CD4-positive, alpha-beta T cell treated with Interleukin-12 subunit alpha and Interleukin-12 subunit beta, for 1 hour (primary cell): ENCODE measurements at places on chromosomes 13 and 19.

DNA sequence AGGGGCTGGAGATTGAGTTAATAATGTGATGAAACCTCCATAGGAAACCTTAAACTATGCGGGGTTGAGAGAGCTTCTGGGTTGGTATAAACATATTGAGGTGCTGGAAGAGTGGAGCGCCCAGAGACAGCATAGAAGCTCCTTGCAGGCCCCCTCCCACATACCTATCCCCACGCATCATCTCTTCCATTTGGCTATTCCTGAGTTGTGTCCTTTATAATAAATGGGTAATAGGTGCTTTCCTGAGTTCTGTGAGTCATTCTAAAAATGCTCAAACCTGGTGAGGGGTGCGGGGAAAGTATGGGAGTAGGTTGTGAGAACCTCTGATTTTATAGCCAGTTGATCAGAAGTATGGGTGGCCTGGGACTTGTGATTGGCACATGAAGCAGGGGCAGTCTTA, 14.6 kb downstream of the CCDC122 start:
- no peak for DNase-seq

- DNase-seq = no peak
Observed at GRCh38 chr19:4773047-4773640, 18.4 kb upstream of the FEM1A start.

DNA sequence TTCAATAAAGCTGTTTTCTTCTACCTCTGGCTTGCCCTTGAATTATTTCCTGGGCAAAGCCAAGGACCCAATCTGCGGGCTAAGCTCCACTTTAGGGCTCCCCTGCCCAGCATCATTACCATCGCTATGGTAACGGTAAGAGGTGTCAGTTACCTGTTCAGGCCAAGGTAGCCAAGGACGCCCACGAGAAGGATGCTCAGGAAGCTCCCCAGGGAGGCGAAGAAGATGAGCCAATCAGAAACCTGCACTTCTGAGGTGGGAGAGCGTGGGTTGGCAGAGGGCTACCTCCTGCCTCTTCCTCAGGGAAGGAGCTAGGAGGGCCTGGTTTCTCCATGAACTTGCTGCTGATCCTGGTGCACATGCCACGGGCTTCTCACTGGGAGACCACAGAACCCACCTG, 24.7 kb downstream of the IL12RB1 start:
- no peak for DNase-seq

DNA sequence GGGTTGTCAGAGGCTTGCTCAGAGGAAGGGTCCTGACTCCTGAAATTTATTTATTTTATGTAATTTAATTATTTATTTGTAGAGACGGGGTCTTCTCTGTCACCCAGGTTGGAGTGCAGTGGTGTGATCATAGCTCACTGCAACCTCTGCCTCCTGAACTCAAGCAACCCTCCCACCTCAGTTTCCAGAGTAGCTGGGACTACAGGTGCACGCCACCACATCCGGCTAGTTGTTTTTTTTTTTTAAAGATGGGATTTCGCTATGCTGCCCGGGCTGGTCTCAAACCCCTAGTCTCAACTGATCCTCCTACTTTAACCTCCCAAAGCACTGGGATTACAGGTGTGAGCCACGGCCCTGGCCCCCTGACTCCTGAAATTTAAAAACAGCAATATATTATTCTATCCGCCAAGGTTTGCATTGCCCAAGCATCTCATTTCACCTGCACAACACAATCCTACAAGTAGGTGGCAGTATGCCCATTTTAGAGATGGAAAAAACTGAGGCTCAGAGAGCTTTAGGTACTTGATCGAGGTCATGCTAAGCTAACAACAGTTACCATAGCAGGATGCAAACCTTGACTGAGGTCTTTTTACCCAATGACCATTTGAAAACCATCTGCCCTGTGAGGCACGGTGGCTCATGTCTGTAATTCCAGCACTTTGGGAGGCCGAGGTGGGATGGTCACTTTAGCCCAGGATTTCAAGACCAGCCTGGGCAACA, 18.1 kb downstream of the ARHGEF18 start:
- peak; percentile 51 for DNase-seq

GRCh38 chr19:1942078-1942933, 1.3 kb downstream of the CSNK1G2 start:
- DNase-seq = peak; percentile 88

DNA sequence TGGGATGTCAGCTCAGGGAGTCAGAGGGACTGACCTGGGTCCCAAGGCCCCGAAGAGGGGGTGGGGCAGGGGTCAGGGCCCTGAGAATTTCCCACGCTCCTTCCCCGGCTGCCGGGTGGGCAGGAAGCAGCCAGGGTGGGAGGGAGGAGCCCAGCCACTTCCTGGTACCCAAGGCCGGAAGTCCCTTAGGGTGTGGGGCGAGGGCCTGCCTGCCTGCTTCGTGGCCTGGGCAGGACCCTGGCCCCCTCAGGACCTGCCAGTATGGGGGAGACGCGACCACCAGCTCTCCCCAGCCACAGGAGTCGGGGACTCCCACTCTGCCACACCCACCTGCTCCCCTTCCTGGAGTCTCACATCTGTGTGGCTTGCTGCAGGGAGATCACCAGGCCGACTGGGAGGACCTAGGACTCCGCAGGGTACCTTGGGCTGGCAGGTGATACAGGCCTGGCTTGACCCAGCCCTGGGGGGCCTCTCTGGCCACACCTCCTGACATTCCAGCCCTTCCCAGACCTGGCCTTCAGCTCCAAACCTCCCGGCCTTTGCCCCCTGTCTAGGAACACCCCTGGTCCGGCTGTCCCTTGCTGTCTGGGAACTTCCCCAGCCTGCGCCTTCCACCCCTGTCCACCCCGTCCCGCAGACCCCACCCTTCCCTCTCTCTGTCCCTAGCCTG, 9.8 kb upstream of the CIRBP start:
- peak; percentile 83 for DNase-seq

GRCh38 chr13:26558987-26559386, 1.5 kb downstream of the WASF3 start:
- no peak for DNase-seq

GRCh38 chr13:20190481-20191310, 2.0 kb downstream of the GJB2 start:
- no peak for DNase-seq
